ENCODE measurements at places on chromosomes 7 and 10.

DNA sequence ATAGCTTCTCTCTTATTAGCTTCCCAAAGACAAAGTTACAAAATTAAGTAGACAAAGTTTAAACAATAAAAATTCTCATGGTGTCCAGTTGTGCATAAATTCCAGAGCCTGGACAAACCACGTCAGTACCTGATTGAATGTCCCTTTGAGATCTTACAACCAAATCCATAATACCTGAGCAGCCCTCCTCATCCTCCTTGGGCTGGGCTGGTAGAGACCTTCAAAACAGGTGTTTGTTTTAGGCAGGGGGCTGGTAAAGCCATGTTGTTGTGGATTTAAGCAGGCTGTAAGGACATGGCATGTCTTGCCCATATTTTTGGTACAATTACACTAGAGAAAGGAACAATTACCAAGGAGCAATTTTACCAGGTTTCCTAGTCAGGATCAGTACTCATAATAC, 2.1 kb downstream of the IFIT5 start:
- no peak for DNase-seq

GRCh38 chr7:17985473-17986239, 42.0 kb downstream of the PRPS1L1 start:
- DNase-seq, result no peak

DNA sequence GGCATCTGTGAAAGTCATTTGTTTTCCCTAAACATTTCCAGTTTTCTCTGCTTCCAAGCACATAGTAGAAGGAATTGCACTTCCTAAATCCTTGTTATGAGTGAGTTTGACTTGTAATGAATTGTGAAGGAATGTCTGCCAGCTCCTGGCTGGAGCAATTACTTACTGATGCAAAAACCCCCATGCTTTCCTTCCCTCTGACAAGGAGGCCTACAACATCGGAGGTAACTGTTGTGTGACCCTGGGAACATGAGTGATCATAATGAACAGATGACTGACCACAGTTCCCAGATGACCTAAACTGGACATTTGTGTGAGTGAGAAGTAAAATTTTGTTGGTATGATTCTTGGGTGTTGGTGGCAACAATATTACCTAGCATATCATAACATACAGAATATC, 21.4 kb upstream of the CPVL start:
- no peak for DNase-seq

DNA sequence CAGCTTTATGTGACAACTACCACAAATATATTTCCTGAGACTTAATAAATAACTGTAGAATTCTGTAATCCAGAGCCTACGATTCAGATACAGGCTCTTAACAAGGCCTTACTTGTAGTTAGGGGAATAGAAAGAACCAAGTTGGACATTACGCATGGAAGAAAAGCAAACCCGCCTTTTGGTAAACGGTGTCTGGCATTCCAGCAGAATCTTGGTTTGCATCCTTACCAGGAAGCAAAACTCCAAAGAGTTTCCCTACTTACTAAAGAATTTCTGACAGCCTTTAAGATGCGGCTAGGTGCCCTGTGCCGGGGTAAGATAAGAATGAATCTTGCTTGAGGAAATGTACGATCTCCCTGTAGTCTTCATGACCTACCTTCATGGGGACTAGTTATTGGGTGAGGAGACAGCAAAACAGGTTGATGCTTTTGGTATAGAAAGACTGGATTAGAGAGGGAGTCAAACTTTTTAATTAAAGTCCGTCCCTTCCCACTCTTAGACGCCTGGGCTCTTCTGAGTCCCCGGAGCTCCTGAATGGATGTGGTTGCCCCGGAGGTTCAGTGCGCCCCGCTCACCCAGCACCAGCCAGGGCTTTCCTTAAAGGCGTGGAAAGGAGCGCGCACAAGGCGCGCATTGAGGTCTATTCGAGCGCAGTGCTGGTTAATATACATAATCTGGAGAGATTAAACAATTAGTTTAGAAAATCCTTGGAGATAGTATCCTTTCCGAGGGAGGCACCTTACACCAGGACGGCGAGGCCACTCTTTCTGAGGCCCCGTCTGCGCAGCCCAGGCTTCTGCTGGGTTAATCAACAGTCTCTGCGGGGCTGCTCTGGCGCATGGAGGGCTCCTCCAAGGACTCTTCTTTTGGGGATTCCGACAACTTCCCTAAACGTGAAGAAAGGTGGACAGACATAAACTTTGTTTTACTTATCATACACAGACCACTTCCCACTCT, 11.5 kb downstream of the PTF1A start:
- no peak for DNase-seq

DNA sequence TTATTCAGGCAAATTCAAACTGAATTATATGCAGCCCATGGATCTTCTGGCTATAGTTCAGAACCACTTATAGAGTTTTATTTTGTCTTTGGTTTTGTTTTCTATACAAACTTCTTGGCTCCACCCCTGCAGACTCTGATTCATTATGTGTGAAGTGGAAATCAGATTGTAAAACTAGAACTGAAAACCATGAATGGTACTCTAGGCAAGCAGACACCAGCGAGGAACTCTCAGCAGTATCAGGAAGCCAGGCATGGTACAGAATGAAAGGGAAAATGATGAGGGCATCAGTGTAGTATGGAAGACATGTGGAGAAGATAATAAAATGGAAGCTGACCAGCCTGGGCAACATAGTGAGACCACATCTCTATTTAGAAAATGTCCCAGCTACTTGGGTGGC, 1026.9 kb upstream of the C7orf33 start:
- DNase-seq, result no peak

GRCh38 chr10:93410697-93411348, 71.3 kb downstream of the MYOF start:
- no peak for DNase-seq

- no peak for DNase-seq
Observed at GRCh38 chr7:48427671-48428070, 256.4 kb downstream of the ABCA13 start.

GRCh38 chr7:114539575-114539974, 125.0 kb downstream of the FOXP2 start:
- no peak for DNase-seq

- no peak for DNase-seq
Observed at GRCh38 chr10:10853954-10854353, 163.7 kb upstream of the CELF2 start.

DNA sequence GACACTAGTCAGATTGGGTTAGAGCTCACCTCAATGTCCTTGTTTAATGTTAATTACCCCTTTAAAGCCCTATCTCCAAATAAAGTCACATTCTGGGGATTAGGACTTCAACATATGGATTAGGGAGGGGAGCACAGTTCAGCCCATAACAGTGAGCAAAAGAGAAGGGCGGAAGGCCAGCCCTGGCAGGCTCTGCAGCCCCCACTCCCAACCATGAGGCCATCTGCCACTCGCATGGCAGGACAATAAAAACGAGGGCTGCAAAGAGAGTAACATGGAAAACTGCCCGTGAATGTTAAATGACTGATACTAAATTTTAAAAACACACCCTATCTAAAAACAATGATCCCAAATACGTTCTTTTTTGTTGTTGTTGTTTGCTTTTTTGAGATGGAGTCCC, 38.7 kb downstream of the RGS10 start:
- DNase-seq, result no peak

- DNase-seq, result no peak
Observed at GRCh38 chr10:99315853-99316252, 13.3 kb upstream of the CNNM1 start.

- no peak for DNase-seq
Observed at GRCh38 chr10:77210645-77211044, 427.0 kb downstream of the KCNMA1 start.

DNA sequence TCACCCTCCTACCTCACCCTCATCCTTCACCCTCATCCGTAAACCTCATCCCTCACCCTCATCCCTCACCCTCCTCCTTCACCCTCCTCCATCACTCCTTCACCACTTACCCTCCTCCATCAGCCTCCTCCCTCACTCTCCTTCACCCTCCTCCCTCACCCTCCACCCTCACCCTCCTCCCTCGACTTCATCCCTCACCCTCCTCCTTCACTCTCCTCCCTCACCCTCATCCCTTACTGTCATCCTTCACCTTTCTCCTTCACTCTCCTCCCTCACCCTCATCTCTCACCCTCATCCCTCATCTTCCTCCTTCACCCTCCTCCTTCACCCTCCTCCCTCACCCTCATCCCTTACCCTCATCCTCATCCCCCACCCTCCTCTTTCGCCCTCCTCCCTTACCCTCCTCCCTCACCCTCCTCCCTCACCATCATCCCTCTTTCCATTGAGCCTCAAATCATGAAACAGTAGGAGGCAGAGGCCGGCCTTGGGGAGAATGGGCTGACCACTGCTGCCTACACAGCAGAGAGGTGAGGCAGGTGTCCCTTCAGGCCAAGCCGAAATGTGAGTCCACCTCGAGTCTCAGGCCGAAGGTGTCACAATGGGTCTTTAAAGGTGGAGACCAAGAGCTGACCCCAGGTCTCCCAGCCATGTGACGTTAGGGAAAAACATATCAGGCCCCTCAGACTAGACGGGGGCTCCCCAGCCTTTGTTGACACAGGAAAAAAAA, 53.0 kb downstream of the PDGFA start:
- DNase-seq, result no peak
